GF-D8 (cell line): ENCODE measurements at places on chromosomes 1 and 21.

GRCh38 chr1:26581287-26581651, 51.7 kb downstream of the RPS6KA1 start:
- DNase-seq = no peak

- no peak for DNase-seq
Measured at GRCh38 chr1:207868251-207868773, 42.6 kb downstream of the CD34 start.

DNA sequence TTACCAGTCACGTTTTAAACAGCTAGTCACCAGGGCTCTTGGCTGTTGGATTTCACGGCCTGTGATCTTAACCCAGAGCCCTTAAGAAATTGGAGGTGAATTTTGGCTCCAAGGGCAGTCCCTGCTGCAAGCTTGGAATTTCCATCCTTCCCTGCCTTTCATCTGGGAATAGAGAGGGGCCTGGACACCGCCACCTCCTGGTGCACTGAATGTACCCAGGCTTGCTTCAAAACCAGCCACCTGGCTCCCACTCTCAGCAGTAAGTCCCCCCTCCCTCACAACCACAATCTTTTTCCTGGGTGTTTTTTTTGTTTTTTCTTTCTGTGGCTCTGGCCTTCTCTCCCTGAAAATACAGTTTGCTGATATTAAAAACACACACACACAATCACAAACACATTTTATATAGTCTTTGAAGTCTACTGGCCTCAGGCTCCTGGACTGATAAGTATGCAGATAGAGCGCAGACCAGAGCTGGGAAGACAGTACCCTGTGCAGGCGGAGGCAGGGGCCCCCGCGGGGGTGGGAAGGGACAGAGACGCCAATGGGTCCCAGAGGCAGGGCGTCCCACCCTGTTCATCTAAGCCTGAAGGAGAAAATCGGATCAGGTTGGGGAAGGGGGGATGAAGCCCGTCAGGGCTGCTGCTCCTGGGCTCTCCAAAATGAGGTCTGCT, 65.8 kb upstream of the IGSF21 start:
- DNase-seq = no peak

DNA sequence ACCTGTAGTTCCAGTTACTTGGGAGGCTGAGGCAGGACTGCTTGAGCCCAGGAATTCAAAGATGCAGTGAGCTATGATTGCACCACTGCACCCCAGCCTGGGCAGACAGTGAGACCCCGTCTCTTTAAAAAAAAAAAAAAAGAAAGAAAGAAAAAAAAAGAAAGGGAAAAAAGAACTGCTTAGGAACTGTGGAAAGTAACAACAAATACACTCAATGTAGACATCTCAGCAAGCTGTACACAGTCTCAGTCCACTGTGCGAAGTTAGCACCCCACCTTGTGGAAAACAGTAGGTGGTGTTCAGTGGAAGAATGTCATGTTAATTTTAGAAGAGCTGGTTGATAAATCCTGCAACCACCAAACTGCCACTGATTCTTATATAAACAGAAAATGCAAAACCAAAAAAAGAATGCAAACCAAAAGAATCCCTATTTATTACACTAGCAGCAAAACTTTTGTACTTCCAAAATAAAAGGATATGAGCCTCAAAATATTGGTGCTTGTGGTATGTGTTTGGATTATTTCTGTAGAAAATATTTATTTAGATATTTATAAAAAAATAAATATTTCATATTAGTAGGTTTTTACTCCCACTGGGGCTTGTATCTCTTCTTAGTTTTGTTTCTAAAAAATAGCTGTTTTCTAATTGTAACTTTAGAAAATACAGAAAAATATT, 31.1 kb downstream of the ALG14 start:
- DNase-seq = peak; percentile 23

GRCh38 chr1:92916899-92917298, 44.4 kb downstream of the DIPK1A start:
- no peak for DNase-seq

- DNase-seq = no peak
Measured at GRCh38 chr1:215786997-215787396, 219.9 kb downstream of the KCTD3 start.

- no peak for DNase-seq
Measured at GRCh38 chr1:153791648-153792253, 16.5 kb downstream of the SLC27A3 start.

- DNase-seq = no peak
Measured at GRCh38 chr1:41980827-41981653, 62.3 kb upstream of the HIVEP3 start.

GRCh38 chr1:230375780-230376179, 50.4 kb downstream of the PGBD5 start:
- DNase-seq = no peak

GRCh38 chr1:3805038-3805437, 8.7 kb upstream of the LRRC47 start:
- DNase-seq = no peak

DNA sequence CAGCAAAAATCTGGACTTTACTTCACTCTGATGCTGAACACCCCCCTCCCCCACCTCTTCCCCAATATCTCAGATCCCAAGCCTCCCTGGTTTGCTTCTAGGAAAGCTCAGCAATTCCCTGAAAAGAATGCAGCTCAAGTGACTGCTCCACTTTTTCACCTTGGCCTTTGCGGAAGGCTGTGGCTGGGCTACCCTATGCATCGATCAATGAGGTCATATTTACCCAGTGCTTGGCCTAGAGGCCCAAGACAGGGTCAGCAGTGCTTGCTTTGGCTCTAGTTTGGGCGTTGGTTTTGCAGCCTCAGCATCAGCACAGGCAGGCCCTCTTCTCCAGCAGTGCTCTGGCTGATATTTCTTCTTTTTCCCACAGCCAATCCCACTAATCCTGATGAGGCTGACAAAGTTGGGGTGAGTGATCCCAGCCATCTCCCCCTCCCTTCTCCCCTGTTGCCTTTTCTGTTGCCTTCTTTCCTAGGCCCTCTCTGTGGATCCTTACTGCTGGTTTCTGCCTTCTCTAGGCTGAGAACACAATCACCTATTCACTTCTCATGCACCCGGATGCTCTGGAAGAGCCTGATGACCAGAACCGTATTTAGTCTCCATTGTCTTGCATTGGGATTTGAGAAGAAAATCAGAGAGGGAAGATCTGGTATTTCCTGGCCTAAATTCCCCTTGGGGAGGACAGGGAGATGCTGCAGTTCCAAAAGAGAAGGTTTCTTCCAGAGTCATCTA, 14.2 kb downstream of the FCGR2B start:
- no peak for DNase-seq

DNA sequence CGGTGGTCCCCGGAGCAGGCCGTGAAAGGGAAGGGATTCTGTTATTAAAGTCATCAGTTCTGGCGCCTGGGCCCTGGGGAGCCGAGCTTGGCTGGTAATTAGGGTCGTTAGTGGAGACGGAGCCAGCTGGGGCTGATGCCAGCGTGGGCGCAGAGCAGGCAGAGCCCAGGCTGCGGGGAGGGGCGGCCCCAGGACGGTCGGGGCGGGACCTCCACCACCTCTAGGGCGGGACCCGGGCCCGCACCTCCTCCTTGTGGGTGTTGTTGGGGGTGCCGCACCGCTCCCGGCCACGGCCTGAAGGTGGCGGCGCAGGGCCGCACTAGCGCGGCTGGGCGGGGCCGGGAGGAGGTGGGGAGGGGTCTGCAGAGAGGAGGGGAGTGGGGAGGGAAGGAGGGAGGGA, 470.6 kb downstream of the PTPRU start:
- DNase-seq = no peak

DNA sequence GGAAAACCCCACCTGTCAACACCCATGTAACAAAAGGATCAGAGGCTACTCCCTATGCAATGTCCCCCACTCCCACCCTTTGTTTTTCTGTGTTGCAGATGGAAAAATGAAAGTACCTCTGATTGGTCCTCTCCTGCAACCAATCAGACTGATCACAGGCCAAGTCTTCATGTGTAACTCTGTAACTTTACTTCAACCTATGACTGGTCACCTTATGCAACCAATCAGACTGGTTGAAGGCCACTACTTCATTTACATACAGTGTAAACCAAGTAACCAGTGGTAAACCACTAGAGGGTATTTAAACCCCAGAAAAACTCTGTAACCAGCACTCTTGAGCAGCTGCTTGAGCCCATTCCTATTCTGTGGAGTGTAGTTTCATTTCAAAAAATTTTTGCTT, 266.3 kb upstream of the OLFM3 start:
- no peak for DNase-seq
